ENCODE measurements at places on chromosomes 1 and 21.

DNA sequence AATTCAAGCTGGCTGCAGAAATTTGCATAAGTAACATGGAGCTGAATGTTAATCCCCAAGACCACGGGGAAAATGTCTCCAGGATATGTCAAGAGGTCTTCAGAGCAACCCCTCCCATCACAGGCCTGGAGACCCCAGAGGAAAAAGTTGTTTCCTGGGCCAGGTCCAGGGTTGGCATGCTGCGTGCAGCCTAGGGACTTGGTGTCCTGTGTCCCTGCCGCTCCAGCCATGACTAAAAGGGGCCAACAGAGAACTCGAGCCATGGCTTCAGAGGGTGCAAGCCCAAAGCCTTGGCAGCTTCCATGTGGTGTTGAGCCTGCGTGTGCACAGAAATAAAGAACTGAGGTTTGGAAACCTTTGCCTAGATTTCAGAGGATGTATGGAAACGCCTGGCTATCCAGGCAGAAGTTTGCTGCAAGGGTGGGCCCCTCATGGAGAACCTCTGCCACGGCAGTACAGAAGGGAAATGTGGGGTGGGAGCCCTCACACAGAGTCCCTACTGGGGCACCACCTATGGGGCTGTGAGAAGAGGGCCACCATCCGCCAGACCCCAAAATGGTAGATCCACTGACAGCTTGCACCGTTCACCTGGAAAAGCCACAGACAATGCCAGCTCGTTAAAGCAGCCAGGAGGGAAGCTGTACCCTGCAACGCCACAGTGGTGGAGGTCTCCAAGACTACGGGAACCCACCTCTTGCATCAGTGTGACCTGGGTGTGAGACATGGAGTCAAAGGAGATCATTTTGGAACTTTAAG, 222.9 kb downstream of the COP1 start:
- no peak for DNase-seq

DNA sequence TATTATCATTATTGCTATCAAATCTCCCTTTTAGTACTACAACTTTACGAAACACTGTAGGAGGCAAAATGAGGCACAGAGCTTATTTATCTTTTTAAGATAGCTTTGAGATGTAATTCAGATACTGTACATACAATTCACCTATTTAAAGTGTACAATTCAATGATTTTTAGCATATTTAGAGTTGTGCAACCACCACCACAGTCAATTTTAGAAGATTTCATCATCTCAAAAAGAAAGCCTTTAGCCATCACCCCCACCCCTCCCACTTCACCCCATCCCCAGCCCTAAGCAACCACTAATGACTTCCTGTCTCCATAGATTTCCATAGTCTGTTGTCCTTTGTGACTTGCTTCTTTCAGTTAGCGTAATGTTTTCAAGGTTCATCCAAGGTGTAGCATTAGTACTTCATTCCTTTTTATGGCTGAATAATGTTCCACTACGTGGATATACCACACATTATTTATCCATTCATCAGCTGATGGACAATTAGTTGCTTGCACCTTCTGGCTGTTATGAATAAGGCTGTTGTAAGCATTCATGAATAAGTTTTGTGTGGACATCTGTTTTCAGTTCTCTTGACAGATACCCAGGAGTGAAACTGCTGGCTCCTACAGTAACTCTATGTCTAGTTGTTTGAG, 9.4 kb upstream of the CAPN9 start:
- DNase-seq = no peak

- no peak for DNase-seq
Measured at GRCh38 chr1:44251989-44252671, 38.9 kb downstream of the DMAP1 start.

DNA sequence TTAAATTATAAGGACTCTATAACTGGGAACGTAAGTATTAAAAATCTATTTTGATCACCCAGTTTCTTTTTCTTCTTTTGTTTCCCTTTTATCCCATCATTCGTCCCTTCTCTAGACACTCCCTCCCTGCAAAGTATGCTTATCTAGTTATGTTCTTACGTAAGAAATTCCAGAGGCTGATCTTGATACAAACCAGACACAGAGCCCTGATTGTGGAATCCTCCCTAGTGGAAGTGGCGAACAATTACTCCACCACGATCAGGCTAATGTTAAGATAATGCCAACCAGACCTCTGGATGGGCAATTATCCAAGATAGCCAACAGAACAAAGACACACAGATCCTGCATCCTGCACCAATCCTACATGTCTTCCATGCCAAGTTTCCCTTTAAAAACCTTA, 1557.4 kb downstream of the PLA2G4A start:
- no peak for DNase-seq

DNA sequence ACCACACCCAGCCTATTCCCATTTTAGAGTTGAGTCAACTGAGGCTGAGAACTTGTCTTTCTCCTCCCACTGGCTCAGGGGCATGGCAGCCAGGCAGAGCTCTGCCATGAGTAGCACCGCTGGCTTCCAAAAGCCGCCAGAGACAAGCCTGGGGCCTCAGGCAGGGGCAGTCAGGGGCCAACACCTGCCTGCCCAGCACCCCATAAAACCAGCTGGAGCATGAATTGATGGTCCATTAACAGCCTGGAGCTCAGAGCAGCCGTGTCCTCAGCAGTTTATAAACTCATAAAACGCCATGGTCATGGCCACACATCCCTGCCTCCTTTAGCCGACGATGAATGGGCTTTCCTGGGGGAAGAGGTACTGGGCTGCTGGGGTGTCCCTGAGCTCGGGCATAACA, 50.6 kb upstream of the PAX7 start:
- DNase-seq = no peak
